ENCODE measurements at places on chromosomes 5 and 9. TPM values are rescaled to one million over a fixed set of nuclear protein-coding genes. Genes with fewer than 3 reads are reported as not detected.

The CHSY3 gene
- total RNA-seq = not detected

The N4BP3 gene
- 0.73 TPM for total RNA-seq

The FOXD4L6 gene
- not detected for total RNA-seq

The PCDHB16 gene
- total RNA-seq = 11.3 TPM

DNA sequence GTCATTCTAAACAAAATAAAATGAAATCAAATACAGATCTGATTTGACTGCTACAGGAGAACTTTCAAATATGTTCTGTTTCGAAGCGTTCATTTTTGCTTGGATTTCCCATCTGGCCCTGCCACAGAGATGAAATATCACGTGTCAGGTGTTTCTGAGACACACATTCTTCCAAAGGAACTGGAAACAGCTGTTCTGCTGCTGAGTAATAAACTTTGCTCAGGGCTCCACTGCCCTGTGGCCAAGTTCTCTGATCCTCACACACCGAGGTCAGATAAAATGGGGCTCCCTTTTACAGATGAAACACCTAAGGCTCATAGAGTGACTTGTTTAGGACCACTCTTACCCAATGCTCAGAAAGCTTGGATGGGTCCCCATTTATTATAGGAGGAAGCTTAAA is 42.5 kb downstream of the FRMPD1 start:
- no peaks in the 10 kb centered on the region for H3K36me3 ChIP-seq
- DNase-seq = no peak
- no peak overlapping the region for H3K4me3 ChIP-seq
- no peaks in the 10 kb centered on the region for H3K4me1 ChIP-seq

GRCh38 chr5:39264528-39264927 is 45.2 kb upstream of the FYB1 start:
- no peak overlapping the region for H3K27ac ChIP-seq
- no peak overlapping the region for H3K4me3 ChIP-seq
- H3K4me1 ChIP-seq = no peaks in the 10 kb centered on the region
- no peaks in the 10 kb centered on the region for H3K36me3 ChIP-seq

Measured in A673 (cell line).